ENCODE measurements at places on chromosomes 6 and 20. TPM values are rescaled to one million over a fixed set of nuclear protein-coding genes. Genes with fewer than 3 reads are reported as not detected.

GRCh38 chr20:63061771-63062100 lies 55.0 kb upstream of the BHLHE23 start:
- H3K4me1 ChIP-seq: peaks cover 22% of the 10 kb centered on the region
- no peaks in the 10 kb centered on the region for H3K36me3 ChIP-seq
- no peak for DNase-seq
- H3K27ac ChIP-seq: no peak overlapping the region
- no peak overlapping the region for H3K4me3 ChIP-seq

- no peak for DNase-seq
- no peaks in the 10 kb centered on the region for H3K27me3 ChIP-seq
- peaks cover 8% of the 10 kb centered on the region for H3K4me1 ChIP-seq
- no peaks in the 10 kb centered on the region for H3K36me3 ChIP-seq
- H3K4me3 ChIP-seq: no peak overlapping the region
Observed at GRCh38 chr20:23446505-23446904, 6.2 kb downstream of the CST11 start.

HLA-DPA1 gene
- total RNA-seq: 19.8 TPM

- H3K27ac ChIP-seq: no peak overlapping the region
- H3K27me3 ChIP-seq: no peaks in the 10 kb centered on the region
- no peak overlapping the region for H3K4me3 ChIP-seq
- H3K36me3 ChIP-seq: peaks cover 8% of the 10 kb centered on the region
- DNase-seq: no peak
Observed at GRCh38 chr6:39830444-39830843, 38.3 kb downstream of the DAAM2 start.

GRCh38 chr6:134795001-134795400 lies 154.9 kb downstream of the ALDH8A1 start:
- no peak for DNase-seq
- peak overlapping the region; percentile 64 for H3K27ac ChIP-seq
- peaks cover 10% of the 10 kb centered on the region for H3K4me1 ChIP-seq
- H3K27me3 ChIP-seq: no peaks in the 10 kb centered on the region

- no peaks in the 10 kb centered on the region for H3K36me3 ChIP-seq
- no peak overlapping the region for H3K4me3 ChIP-seq
- H3K4me1 ChIP-seq: peaks cover 3% of the 10 kb centered on the region
- H3K27me3 ChIP-seq: no peaks in the 10 kb centered on the region
Observed at GRCh38 chr6:142381845-142382378, 80.1 kb downstream of the ADGRG6 start.

- no peak for DNase-seq
- no peaks in the 10 kb centered on the region for H3K4me1 ChIP-seq
- no peak overlapping the region for H3K4me3 ChIP-seq
- no peaks in the 10 kb centered on the region for H3K27me3 ChIP-seq
Observed at GRCh38 chr6:139051396-139052060, 23.0 kb downstream of the ABRACL start.

- peaks cover 17% of the 10 kb centered on the region for H3K27me3 ChIP-seq
- peaks cover 27% of the 10 kb centered on the region for H3K4me1 ChIP-seq
- no peak for DNase-seq
- H3K27ac ChIP-seq: no peak overlapping the region
- no peaks in the 10 kb centered on the region for H3K36me3 ChIP-seq
Observed at GRCh38 chr20:63843778-63844177, 12.7 kb upstream of the ZBTB46 start.

- H3K4me3 ChIP-seq: no peak overlapping the region
- no peak for DNase-seq
Observed at GRCh38 chr6:37324131-37325033, 29.4 kb upstream of the RNF8 start.

PSORS1C2 gene
- total RNA-seq: not detected

DNA sequence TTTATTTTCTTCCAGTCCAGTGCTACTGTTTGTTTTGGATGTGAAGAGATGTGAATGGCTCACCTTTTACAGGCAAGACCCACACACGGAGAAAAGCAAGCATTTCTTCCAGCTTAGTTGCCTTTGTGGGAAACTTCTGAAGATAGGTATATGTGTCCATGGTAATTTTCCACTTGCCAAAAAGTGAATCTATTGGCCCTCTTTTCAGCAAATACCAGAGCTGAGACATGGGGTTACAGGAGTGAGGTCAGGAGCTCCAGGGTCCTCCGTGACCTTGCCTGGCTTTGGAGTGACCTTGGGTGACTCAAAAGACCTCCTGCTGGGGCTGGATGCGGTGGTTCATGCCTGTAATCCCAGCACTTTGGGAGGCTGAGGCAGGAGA lies 166.7 kb downstream of the SCML4 start:
- peaks cover 20% of the 10 kb centered on the region for H3K36me3 ChIP-seq
- no peak overlapping the region for H3K4me3 ChIP-seq
- no peak for DNase-seq

DNA sequence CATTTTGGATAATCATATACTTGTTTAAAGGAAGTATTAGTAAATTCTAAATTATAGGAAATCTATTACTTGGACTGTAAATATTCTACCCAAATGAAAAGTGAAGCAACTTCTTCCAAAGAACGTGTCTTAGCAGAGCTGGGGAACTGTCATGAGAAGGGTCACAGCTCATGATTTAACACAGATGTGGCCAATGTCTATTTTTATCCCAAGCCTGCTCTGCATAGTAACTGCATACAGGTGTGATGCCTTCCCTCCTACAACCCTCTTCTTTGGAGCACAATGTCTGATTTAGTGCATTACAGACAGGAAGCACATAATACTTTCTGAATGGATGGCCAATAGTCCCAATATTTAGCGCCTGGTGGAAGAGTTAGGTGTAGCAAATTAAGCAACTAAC lies 138.7 kb upstream of the THEMIS start:
- no peaks in the 10 kb centered on the region for H3K27me3 ChIP-seq
- H3K36me3 ChIP-seq: no peaks in the 10 kb centered on the region
- no peak for DNase-seq
- H3K4me1 ChIP-seq: no peaks in the 10 kb centered on the region

DNA sequence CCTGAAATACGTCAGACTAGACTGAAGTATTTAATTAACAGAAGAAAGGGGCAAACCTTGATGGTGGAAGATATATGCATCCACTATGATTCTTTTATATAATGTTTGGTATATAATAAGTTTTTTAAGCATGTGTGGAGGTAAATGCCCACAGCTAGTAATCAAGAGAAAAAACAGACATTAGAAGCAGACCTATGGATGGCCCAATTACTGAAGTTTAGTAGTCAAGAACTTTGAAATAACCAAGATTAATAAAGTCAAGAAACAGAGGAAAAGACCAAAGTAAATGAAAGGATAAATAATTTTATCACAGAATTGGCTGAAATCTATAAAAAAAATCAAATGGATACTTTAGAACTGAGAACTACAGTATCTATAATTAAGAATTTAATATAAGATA lies 15.3 kb downstream of the TTI1 start:
- peaks cover 21% of the 10 kb centered on the region for H3K36me3 ChIP-seq
- no peaks in the 10 kb centered on the region for H3K27me3 ChIP-seq
- no peak for DNase-seq
- H3K27ac ChIP-seq: no peak overlapping the region

DNA sequence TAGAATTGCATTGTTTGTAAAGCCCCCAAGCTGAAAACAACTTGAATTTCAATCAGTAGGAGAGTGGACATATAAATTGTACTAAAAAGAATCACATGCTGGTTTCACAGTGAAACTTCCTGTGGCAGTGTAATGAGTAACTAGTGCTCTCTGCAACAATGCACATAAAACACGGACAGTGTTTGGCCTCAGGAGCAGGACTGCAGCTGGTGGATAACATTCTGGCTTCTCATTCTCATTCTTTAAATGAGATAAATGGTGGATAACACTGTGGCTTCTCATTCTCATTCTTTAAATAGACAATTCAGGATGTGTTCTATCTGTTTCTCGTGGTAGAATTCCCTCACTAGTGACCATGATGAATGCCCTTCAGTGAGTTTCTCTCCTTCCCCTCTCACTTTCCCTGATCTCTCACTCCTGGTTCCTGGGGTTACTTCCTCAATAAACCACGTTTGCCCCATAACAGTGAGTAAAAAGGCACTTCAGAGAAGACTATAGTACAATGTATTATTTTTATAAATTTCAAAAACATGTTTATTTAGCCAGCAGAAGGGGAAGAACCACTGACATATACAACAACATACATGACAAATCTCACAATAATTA lies 59.9 kb downstream of the SLC22A2 start:
- no peaks in the 10 kb centered on the region for H3K27me3 ChIP-seq
- H3K4me3 ChIP-seq: no peak overlapping the region
- no peak overlapping the region for H3K27ac ChIP-seq
- no peaks in the 10 kb centered on the region for H3K4me1 ChIP-seq
- no peak for DNase-seq

HCRTR2 gene
- 2.8 TPM for total RNA-seq

- H3K4me3 ChIP-seq: no peak overlapping the region
- H3K27ac ChIP-seq: no peak overlapping the region
- H3K27me3 ChIP-seq: no peaks in the 10 kb centered on the region
Observed at GRCh38 chr20:11013801-11014200, 340.0 kb upstream of the JAG1 start.

DNA sequence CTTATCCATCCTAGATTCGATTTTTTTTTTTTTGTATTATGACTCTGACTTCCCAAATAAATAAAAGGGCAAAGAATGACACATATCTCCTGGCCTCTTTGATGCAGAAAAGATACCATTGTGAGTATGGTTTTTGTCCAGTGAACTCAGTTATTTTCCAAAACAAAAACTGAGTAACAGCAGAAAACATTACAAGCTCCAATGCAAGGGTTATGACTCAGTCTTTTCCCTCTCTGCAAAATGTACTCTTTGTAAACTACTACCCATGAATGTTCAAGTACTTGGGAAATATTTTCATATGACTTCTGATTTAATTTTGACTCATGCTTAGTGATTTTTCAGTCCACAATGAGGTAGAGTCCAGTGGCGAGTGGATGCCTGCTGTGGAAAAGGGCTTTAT lies 355.3 kb downstream of the RNF144B start:
- DNase-seq: no peak
- H3K4me1 ChIP-seq: no peaks in the 10 kb centered on the region
- H3K27ac ChIP-seq: no peak overlapping the region
- H3K36me3 ChIP-seq: no peaks in the 10 kb centered on the region
- no peaks in the 10 kb centered on the region for H3K27me3 ChIP-seq

VIP gene
- total RNA-seq: 0.66 TPM

- H3K27ac ChIP-seq: no peak overlapping the region
- H3K4me1 ChIP-seq: peaks cover 26% of the 10 kb centered on the region
- H3K27me3 ChIP-seq: peaks cover 3% of the 10 kb centered on the region
- no peak for DNase-seq
Observed at GRCh38 chr20:36370991-36371790, 65.1 kb downstream of the DLGAP4 start.

DNA sequence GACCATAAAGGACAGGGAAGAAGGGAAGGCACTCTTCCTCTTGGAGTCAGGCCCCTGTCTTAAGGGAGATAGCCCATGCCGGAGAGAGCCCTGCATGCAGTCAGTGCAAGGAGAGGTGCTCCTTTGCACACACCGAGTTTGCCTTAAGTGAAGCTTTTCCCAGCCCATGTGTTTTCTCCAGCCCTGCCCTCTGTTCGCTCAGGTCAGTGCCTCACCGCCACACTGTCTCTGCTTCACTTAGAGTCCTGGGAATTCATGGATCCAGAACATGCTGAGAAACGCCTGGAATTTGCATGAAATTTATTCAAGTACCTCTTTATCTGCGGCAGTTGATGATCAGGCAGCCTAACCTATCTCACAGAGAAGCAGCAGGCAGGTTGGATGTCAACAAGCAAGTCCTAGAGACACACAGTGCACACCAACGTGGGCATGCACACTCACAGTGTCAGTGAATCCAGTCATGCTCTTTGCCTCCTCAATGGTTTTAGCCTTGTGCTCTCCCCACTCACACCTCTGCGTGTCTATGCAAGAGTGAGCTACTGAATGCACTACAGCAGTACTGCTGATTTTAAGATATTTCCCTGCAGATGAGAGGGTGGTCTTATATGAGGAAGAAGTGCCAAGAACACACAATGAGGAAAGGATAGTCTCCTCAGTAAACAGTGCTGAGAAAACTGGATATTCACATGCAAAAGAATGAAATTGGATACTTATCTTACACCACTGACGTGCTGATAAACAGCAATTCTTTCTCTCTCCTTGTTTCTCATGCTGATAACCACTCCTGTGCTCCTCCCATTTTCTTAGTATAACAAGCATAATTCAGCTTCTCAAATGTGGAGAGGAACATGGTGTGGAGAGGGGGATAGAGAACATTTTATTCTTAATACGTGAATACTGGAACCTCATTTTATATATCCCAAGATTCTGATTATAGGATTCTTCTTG lies 295.1 kb upstream of the CDYL start:
- peaks cover 3% of the 10 kb centered on the region for H3K4me1 ChIP-seq
- DNase-seq: no peak
- H3K36me3 ChIP-seq: no peaks in the 10 kb centered on the region
- no peak overlapping the region for H3K4me3 ChIP-seq
- no peaks in the 10 kb centered on the region for H3K27me3 ChIP-seq

- H3K36me3 ChIP-seq: no peaks in the 10 kb centered on the region
- H3K4me1 ChIP-seq: peaks cover 13% of the 10 kb centered on the region
- no peak overlapping the region for H3K4me3 ChIP-seq
Observed at GRCh38 chr20:56799187-56799586, 170.1 kb downstream of the TFAP2C start.

DNA sequence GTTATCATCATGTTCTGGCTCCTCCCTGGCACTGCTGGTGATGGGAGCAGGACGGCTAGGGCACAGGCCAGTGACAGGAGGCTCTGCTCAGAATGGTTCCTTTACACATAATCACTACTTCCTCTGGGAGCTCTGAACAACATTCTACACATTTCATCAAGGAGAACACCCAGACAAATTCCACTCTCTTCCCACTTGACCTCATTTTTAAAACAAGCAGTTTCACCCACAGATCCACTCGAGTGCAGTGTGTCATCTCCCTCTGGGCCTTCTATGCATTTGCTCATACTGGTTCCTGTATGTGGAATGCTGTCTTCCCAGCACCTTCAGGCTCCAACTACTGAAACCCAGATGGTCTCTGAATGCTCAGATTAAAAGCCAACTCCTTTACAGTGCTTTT lies 84.8 kb downstream of the ELOVL5 start:
- H3K27ac ChIP-seq: no peak overlapping the region
- no peaks in the 10 kb centered on the region for H3K4me1 ChIP-seq
- no peaks in the 10 kb centered on the region for H3K27me3 ChIP-seq
- H3K36me3 ChIP-seq: peaks cover 6% of the 10 kb centered on the region

DEFB124 gene
- not detected for total RNA-seq
